Gastrocnemius medialis (tissue), 4 donors: ENCODE measurements at places on chromosomes 12 and 14. TPM values are rescaled to one million over a fixed set of nuclear protein-coding genes. Genes with fewer than 3 reads are reported as not detected.

GRCh38 chr12:81530352-81530751 lies 228.8 kb downstream of the PPFIA2 start:
- H3K4me3 ChIP-seq = no peak overlapping the region
- no peak overlapping the region for H3K27ac ChIP-seq

GRCh38 chr14:72906316-72906715 lies 12.4 kb upstream of the DPF3 start:
- H3K27me3 ChIP-seq = no peaks in the 10 kb centered on the region
- H3K36me3 ChIP-seq = no peaks in the 10 kb centered on the region
- no peak overlapping the region for H3K27ac ChIP-seq
- no peak overlapping the region for H3K4me3 ChIP-seq
- DNase-seq = no peak

DNA sequence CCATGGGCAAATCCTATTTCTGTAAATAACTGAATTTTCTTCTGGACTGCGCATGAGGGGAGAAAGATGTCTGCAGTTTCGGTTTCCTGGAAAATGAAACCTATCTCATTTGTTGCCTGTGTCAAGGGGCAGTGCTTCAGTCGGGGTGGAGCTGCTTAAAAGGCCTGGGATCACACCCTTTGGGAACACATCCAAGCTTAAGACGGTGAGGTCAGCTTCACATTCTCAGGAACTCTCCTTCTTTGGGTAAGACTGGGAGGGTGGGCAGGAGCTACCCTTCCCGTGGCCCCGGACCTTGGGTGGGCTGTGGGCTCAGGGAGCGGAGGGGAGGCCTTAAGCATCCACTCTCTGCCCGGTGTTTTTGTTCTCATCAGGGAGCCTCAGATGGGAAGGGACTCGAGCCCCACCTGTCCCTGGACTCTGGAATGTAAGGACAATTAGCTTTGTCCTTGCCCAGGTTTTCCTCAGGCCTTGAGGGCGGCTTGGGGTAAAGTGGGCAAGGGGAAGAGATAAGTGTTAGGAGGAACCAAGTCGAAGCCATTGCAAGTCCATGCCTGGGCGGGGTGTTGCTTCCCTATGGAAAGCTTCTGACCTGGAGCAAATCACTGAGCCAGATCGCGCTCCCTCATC lies at the start of gene IFI27:
IFI27 (plus strand) TSS at position 185 of the 630 bp plus-strand sequence.
- no peaks in the 10 kb centered on the region for H3K36me3 ChIP-seq
- peak within 1 kb of the TSS; percentile 37 for H3K4me3 ChIP-seq
- peak within 1 kb of the TSS; percentile 85 for H3K27ac ChIP-seq
- no peaks in the 10 kb centered on the region for H3K27me3 ChIP-seq

DNA sequence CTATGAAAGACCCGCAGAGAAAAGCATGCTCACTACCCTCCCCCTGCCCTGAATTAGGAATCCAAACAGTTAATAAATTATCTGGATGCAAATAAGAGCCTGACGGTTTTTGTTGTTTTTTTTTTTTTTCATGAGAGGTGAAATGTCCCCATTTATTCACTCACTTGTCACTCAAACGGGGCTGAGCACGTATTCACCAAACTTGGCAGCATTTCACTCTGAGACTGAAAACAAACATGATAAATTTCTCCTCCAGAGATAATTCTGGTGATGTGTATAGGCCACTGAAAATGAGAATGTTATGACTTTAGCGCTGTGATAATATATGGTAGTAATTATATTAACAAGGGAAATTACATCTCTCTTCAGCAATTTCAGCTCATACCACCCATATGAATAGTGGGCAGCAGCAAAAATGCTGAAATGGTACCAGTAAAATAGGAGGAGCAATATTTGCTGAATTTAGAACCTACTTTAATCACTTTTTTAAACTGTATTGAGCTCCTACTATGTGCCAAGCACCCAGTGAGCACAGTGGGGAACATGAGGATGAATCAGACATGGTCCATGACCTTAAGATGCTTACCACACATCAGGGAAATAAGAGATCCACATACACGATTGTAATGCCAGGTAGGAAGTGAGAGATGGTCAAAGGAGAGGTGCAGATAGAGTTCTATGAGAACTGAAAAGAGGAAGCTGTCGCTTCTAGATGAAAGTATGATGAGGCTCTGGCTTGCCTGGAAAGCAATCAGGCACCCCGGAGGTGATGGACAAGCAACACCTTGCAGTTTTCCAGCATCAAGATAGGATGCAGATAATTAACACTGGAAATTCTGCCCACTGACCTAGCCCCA lies 286.5 kb upstream of the TMPO start:
- no peak overlapping the region for H3K4me3 ChIP-seq
- no peak overlapping the region for H3K27ac ChIP-seq
- no peaks in the 10 kb centered on the region for H3K36me3 ChIP-seq
- no peak for DNase-seq
- no peaks in the 10 kb centered on the region for H3K27me3 ChIP-seq

GRCh38 chr14:42190744-42191143 lies 584.1 kb downstream of the LRFN5 start:
- no peak for DNase-seq
- H3K27me3 ChIP-seq = no peaks in the 10 kb centered on the region
- H3K36me3 ChIP-seq = no peaks in the 10 kb centered on the region
- H3K4me3 ChIP-seq = no peak overlapping the region
- no peaks in the 10 kb centered on the region for H3K4me1 ChIP-seq

The FZD10 gene
- not detected for total RNA-seq

The ACADS gene
- total RNA-seq = 166 TPM

- no peak overlapping the region for H3K4me3 ChIP-seq
- no peaks in the 10 kb centered on the region for H3K27me3 ChIP-seq
- peak; percentile 77 for DNase-seq
- peak overlapping the region; percentile 77 for H3K27ac ChIP-seq
- no peaks in the 10 kb centered on the region for H3K36me3 ChIP-seq
Observed at GRCh38 chr12:26047401-26048226, 77.2 kb downstream of the BHLHE41 start.

- no peaks in the 10 kb centered on the region for H3K36me3 ChIP-seq
- DNase-seq = no peak
- no peak overlapping the region for H3K27ac ChIP-seq
- H3K27me3 ChIP-seq = no peaks in the 10 kb centered on the region
- H3K4me1 ChIP-seq = no peaks in the 10 kb centered on the region
Observed at GRCh38 chr12:72681028-72681427, 408.9 kb downstream of the TRHDE start.
